GM18507 (cell line): ENCODE measurements at places on chromosomes 2 and 18.

DNA sequence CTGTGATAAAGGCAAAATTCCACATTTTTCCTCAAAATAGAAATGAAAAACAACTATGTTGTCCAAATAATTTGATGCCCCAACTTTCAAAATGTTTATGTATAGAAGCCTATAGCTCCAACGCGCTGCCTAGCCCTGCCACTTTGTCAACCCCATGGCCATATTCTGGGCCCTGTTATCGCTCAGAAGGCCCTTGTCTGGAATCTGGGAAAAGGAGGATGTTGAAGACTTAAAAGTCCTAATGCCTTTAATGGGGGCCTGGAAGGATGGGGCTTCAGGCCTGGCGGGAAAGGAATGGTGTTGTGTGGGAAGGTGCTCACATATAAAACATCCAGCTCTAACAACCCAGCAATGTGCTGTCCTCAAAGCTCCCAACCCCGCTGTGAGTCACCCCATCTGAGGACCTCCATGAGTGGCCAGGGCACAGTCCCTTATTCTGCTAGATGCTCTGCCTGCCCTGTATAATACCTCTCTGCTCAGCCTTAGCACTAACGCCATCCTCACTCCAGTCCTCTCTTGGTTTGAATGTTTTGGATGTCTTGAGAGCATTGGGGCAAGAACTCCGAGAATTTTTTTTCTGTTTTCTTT lies 86.0 kb downstream of the ACSL3 start:
- no peak for DNase-seq

GRCh38 chr2:187640926-187641510 lies 86.8 kb upstream of the TFPI start:
- DNase-seq: no peak

DNA sequence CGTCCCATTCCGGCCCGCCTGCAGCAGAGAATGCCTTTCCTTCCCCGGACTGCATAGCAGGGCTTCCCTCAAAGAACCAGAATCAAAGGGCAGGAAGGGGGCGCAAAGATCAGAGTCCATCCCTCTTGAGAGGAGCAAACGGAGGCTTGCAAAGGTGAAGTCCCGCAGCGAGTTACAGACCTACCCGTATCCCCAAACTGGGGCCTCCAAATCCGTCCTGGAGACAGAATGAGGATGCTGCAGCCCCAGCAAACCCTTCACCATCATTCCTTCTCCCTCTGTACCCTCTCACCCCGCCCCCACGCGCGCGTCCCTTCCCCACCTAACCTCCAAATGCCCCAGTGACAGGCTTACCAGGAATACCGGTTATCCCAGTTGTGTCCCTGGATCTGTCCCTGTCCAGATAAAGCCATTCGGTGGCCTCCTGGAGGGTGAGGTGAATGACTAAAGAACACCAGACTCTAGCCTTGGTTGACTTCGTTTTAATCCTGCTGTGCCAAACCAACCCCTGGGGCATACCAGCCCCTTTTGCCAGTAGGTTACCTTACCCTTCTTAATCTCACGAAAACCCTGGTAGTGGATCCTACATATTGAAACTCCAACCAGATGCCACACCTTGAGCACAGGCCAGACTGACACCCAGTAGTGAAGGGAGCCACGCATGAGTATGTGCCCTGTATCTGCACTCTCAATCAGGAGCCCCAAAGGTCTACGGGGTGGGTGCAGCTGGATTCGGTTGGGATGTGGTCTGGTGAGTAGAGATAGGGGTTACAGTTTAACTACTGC lies 961 bp upstream of the SLC40A1 start:
- DNase-seq: no peak

DNA sequence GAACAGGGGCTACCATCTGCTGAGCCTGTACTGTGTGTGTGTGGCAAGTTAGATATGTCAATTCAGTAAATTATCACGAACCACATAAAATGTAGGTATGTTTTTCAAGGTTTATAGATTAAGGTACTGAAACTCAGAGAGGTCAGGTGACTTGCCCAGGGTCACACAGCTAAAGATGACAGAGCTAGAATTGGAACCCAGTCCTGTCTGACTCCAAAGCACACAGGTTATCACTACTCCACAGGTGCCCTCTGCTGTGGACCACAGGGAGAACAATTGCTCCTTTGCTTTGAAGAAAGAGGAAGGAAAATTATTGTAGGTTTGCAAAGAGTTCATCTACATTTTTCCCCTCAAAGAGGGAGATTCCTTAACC lies 229.7 kb upstream of the AGAP1 start:
- no peak for DNase-seq

- no peak for DNase-seq
Observed at GRCh38 chr2:124112966-124113365, 87.9 kb downstream of the CNTNAP5 start.

- DNase-seq: no peak
Observed at GRCh38 chr2:204680576-204680975, 135.3 kb downstream of the PARD3B start.

GRCh38 chr2:49129034-49129433 lies 25.3 kb downstream of the FSHR start:
- peak; percentile 20 for DNase-seq

DNA sequence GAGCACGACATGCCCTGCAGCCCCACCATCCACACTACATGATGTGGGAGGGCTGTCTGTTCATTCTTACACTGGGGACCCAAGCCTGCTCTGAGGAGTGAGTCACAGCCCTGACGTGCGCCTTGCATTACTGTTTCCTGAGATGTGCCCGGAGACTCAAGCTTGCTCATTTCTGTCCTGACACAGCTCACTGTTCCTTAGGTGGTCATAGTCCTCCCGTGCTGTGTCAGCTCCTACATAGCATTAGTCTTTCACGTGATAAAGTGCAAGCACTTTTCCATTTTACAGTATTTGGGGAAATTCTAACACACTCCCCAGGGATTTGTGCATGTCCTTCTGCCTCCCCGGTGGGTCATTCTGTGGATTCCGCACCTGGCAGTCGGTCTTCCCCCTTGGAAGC lies 46.2 kb upstream of the TRIM43B start:
- peak; percentile 22 for DNase-seq

GRCh38 chr18:13570856-13571495 lies 155.4 kb downstream of the FAM210A start:
- no peak for DNase-seq

DNA sequence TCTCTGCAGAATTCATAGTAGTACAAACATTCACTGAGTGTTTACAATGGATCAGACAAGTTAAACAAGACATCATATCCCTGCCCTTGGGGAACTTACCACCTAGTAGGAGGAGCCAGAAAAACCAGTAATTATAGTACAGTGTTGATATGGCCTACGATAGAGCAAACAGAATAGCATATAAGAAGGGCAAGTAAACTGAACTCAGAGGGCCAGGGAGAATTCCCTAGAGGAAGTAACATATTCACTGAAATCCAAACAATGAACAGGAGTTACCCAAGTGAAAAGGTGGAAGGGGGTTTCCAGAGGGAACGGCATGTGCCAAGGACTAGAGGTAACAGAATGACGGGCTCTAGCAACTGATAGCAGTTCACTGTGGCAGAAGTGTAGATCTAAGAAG lies 34.1 kb downstream of the NHEJ1 start:
- no peak for DNase-seq

- no peak for DNase-seq
Observed at GRCh38 chr2:60094450-60094929, 459.0 kb downstream of the BCL11A start.

- DNase-seq: no peak
Observed at GRCh38 chr2:185475914-185476313, 262.7 kb upstream of the FSIP2 start.

DNA sequence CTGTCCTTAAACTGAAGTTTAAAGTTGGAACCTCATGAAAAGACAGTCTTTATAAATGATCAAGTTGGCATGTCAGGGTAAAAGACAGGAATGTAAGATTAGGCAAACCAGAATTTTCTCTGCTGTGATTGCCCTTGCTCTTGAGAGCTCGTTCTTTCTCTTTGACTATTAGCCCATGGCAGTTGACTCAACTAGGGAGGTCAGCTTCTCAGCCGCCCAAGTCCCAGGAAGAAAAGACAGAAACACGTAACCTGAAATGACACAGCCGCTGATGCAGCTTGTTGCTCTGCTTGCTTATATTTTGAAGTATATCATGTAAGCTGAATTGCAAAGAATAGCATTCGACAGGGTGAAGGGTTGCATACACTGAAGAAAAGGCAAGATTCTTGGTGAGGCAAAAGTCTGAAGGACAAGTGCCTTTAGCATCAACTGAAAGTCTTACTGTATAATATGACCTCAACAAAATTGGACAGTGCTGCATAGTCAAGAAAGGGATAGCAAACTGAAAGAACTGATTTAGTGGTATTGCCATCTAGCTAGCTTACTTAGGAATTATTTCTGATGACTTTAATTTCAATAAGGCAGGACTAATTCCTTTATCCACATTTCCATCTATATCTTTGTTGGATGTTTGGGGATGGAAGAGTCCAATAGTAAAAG lies 54.7 kb downstream of the ARHGAP15 start:
- no peak for DNase-seq

GRCh38 chr2:11145350-11145749 lies 9.9 kb upstream of the SLC66A3 start:
- no peak for DNase-seq

DNA sequence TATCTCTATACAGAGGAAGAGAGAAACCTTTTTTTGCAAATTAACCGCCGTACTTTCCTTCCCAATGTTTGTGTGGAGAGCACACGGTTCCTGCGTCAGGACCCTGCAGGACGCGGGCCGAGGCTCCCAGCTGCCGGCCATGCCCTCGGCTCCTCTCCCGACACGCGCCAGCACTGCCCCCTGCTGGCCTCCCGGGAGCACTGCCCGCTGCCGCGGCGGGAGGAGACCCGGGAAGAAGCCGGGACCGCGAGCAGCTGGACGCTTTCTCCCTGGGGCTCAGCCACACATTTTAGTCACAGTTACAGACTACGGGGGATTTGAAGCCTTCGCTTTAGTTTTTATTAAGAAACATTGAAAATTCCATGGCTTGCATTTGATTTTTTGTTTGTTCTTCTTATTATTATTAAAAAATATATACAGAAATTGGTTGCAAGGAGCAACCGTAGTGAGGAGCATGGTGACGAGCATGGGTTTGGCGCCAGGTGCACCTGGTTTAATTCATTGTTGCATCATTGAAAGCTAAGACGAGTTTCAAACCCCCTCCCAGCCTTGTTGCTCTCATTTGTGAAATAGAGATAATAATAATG lies 401.2 kb downstream of the GALR1 start:
- DNase-seq: peak; percentile 78
